Stimulated activated CD8-positive, alpha-beta memory T cell treated with anti-CD3 and anti-CD28 coated beads, Interleukin-15, amount 100 ng/mL, for 1 hour (primary cell): ENCODE measurements at places on chromosomes 7 and 10.

- DNase-seq: no peak
These were observed 11.7 kb downstream of the PRKRIP1 start for GRCh38 chr7:102407910-102408309.

DNA sequence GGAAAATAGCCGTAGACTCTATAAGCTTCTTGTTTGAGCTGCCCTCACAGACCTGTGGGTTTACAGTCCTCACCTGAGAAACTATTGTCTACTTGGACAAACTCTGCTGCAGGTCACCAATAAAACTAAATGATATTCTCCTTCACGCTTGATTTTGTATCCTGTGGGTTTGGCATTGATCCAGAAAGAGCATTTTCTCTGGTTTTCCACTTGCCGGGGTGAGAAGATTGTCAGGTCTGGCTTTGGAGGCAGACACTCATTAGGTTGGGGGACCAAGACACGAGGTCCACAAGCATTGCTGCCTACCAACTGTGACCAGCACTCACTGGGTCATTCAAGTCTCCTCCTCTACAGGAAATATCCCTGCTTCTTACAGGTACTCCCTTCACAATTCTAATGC lies 68.5 kb downstream of the CDC14C start:
- no peak for DNase-seq

- no peak for DNase-seq
These were observed 6.5 kb downstream of the LBX1 start for GRCh38 chr10:101222683-101223273.

GRCh38 chr10:79436066-79436849 lies 9.2 kb downstream of the ZCCHC24 start:
- DNase-seq: no peak

GRCh38 chr7:74149603-74150002 lies 24.6 kb upstream of the EIF4H start:
- no peak for DNase-seq

GRCh38 chr7:151721694-151722093 lies 155.2 kb downstream of the PRKAG2 start:
- DNase-seq: no peak

DNA sequence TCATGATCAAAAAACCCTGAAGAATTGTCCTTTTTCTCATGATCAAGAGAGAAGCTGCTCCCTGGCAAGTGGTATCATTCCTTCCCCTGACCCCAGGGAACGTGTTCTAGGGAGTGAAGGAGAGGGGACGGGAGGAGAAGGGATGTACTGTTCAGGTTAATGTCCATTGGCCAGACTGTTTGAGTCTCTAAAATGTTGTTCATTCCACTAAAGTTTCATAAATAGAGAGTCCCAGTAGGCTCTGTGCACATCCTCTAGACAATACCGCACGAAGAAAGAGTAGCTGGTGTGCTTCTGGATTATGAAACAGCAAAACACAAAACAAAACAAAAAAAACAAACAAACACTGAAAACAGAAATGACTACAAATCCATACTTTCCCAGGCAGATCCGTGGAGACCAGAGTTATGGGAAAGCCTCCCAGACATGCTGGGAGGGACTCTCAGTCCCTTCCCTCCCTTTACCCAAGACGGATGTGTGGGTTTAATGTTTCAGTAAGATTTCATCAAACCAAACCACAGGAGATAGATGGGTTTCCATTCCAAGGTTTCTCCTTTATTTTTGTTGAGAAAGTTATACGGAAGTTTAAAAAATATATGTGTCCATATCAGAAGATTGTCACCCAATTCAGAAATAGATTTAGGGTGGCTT lies 66.5 kb upstream of the TNS3 start:
- no peak for DNase-seq

DNA sequence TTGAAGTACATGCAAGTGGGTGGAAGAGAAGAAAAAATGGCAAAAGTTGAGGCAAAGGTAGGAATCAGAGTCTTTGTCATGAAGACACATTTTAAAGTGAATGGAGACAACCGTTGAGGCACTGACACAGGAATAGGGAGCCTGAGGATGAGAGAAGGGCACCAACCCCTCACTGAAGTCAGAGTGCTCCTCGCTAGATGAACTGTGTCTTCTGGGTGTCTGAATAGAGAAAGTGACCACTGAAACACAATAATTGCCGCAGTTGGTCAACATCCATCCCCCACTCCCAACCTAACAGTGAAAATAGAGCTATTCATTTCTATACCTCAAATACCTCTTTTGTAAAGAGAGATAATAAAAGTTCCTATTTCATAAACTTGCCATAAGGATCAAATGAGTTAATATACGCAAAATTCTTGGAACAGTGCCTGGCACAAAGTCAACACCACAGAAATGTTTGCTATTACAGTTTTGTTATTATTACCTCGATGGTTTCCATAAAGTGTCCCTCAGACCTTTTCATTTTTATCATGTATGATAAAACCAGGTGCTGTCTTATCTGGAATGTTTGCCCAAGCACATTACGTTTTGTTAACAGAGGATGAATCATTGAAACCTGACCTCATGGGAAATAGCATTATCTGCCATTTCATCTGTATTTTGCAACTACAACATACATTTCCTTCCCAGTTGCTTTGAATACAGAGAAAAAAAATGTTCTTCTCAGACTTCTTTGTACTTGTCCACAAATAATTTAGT lies 61.8 kb upstream of the SP4 start:
- DNase-seq: no peak

GRCh38 chr10:4719036-4719435 lies 107.0 kb upstream of the AKR1E2 start:
- no peak for DNase-seq

- no peak for DNase-seq
These were observed 13.7 kb downstream of the TAS2R40 start for GRCh38 chr7:143235561-143235960.
